ENCODE measurements at places on chromosomes 7 and 10.
A peak's percentile ranks its signal among the peaks of the same experiment; 100 is the strongest.

DNA sequence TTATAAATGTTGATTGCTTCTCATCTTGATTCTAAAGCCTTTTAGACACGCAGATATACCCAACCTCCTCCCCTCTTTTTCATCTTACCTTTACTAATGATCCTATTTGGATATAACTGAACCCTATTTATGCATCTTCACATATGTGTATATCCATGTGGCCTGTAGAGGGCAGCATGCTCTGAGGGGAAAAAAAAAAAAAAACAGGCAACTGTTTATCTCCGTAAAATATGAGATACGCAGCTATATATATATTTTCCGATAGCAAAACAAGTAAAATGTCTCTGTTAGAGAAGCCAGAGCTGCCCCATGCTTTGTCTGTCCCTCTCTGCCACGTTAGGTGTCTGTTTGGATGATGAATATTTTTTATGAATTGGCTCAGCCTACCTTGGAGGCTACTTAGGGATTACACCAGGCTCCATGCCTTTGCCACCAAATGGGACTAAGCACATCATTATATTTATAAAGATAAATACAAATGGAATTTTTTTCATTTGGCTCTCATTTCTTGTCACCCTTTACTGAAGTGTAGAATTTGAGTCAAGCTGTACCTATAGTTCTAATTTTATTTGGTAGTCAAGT is 174.8 kb upstream of the FZD1 start:
- DNase-seq: no peak

DNA sequence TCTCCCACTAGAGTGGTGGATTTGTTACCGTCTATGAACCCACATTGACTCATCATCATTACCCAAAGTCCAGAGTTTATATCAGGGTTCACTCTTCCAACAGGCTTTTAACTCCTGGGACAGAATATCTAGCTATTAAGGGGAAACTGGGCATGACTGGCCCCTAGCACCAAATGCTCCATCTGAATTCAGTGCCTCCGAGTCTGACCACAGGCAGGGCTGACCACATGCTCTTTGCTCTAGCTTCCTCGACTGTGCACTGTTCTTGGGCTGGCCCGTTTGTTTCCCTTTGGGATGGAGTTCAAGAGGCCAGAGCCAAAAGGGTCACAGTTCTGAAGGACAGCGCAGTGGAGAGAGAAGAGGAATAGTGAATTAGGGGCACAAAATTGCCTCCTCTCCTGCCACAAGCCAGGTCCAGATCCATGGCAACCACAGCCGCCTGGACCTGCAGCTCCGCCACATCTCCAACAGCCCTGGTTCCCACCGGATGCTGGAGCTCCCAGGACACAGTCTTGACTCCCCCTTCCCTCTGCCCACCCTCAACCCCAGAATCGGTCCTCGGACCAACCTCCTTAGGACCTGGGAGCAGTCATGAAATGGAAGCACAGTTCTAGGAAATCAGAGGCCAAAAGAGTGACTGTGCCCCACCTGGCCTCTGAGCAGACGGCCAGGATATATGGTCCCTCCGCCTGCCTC is 16.2 kb downstream of the CAMK2G start:
- no peak for DNase-seq

DNA sequence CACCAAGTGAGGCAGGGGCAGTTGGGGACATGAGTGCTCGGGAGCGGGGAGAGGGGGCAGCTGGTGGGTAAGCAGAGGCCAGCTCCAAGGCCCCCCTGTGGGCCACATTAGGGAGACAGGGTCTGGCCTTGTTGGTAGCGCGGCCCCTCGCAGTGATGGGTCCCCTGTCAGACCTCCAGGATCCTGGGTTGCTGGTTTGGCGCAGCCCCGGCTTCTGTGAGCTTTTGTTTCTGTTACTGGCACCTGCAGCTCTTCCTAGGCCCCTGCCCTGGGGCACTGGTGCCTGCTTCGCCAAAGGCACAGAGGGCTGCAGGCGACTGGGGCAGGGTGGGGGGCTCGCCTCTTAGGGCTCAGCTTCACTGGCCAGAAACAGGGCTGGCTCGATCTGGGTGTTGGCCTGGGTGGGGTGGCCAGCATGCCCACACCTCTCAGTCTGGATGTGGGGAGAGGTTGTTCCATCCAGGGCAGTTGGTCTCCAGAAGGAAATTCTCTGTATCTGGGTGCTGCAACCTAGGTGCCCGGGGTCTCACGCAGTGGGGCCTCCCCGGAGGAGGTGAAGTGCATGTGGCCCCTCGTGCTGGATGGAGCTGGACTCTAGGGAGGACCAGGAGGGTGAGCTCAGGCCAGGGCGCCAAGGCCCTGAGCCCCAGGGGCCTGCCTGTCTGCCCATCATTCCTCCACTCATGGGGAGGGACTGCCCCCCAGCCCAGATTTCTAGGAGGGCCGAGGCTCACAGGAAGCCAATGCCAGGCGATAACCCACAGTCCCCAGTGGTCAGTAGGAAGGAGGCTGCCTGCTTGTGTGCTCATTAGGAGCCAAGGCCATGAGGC is 138.6 kb downstream of the LHPP start:
- DNase-seq: no peak

DNA sequence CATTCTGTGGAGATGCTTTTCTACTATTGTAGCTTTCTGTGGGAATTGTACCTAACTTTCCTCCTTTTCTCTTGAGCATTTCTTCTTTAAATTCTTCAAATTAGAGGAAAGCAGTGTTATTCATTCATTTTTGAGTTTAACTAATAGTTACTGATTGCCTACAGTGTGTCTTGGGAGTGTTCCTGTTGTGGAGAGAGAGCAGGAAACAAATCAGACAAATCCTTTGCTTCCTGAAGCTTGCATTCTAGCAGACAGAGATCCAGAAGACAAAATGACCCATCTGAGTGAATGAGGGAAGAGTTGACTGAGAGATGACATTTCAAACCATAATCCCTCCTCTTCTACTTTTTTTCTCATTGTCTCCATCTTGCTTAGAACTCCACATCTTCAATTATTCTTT is 170.4 kb downstream of the SUGCT start:
- DNase-seq: no peak

- no peak for DNase-seq
Measured at GRCh38 chr10:132878730-132879407, 63.5 kb downstream of the CFAP46 start.

- no peak for DNase-seq
Measured at GRCh38 chr7:149081914-149082313, 8.6 kb downstream of the ZNF786 start.

DNA sequence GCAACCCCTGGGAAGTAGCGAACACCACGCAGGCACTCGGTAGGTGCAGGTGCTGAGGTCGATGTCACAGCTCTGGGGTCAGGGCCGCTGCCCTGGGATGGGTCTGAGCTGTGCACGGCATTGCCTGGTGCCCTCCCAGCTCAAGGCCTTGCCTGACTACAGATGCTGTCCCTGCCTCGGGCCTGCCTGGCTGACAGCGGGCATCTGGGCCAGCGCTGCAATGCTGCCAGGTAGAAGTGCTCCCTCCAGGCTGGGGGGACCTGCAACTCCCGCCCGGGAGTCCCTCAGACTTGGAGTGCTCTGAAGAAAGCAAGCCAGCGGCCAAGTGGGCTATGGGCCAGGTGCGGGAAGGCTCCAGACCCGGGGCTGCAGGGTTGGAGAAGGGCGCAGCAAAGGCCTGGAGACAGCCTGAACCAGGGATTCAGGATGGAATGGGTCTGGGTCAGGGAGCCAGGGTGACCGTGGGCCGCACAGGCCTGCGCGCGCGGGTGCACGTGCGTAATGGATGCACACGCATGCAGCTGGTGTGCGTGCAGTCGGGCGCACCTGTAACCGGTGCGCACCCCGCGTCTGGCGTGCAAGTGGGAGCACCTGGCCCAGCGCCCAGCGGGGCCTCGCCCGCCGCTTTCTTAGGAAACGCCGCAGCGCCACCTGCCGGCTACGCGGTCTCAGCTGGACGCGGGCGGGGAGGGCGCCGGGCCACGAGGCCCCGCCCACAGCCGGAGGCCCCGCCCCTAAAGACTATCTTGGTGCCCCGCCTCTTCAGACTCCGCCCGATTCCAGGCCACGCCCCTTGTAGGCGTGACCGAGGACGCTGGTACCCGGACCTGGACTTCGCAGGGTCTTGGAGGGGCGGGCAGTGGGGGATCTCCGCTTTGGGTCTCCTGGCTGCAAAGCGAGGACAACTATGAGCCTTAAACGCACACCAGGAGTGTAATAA is 46.7 kb downstream of the MICALL2 start:
- DNase-seq: peak; percentile 80

- DNase-seq: no peak
Measured at GRCh38 chr7:148266795-148267194, 323.8 kb upstream of the C7orf33 start.

DNA sequence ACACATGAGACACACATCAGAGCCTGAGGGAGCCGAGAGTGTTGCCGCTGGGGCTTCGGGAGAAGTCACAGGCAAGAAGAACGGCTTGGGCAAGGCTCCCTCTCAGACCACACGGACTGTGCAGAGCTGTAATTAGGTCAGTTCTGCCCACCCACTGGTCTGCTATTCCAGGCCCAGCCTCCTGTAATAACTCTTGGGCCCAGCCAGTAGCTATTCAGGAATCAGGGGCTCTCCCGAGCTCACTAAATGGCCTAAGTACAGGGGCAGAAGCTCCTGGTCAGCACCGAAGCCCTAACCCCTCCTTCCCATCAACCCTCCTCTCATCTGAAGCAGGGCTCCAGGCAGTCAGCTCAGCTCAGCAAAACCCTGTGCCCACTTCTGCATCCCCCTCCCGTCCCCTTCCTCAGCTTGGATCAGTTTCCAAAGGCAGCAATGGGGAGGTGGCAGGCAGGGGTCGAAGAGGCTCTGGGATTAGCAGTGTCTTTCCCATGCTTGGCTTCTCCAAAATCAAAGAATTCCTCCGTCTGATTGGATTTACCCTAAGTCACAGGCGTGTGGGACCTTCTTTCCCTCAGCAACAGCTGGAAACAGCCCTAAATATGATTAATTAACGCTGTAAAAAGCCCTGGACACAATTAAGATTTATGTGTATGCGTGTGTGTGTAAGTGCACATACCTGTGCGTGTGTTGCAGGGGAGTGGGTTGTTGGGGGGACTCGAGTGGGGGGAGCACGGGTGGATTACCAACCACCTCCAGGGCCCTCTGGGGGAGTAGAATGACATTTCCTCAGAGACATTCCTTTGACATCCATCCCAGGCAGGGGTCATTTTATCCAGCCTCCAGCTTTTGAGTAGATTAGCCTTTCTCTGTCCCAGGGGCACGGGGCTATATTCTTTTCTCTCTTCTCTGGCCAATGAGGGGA is 48.4 kb upstream of the BTRC start:
- no peak for DNase-seq

- no peak for DNase-seq
Measured at GRCh38 chr10:99673492-99673891, 14.2 kb downstream of the ENTPD7 start.

- DNase-seq: no peak
Measured at GRCh38 chr10:114922003-114922402, 16.0 kb upstream of the TRUB1 start.

DNA sequence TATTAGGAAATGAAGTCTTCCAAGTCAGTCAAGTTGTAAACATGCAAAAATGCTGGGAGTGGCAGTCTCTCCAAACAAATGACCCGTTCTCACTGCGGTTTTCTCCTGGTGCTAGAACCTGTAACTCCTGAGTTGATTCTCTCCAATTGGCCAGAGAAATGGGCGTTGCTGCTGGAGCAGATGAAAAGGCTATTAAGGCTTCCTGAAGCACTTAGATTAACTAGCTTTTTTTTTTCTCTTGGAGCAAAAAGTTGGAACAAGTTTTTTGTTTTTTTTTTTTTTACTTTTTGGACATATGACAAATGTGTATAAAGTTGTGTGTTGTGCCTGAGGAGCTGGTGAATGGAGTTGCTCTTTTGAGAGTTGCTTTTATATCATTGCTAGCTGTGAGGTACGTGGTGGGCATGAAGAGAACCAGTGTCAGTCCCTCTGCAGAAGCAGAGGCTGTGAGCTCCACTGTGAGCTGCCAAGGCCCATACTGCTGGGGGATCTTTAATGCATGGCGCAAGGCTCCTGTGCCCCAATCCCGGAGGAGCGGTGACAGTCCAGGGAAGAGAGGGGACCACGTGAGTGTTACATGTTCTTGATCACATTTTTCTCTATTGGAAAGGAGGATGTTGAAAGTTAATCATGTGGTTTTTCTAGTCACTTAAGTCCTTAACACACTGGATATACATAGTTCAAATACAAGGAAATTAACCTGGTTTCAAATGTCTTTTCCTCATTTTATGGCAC is 393.6 kb upstream of the GALNT17 start:
- no peak for DNase-seq

DNA sequence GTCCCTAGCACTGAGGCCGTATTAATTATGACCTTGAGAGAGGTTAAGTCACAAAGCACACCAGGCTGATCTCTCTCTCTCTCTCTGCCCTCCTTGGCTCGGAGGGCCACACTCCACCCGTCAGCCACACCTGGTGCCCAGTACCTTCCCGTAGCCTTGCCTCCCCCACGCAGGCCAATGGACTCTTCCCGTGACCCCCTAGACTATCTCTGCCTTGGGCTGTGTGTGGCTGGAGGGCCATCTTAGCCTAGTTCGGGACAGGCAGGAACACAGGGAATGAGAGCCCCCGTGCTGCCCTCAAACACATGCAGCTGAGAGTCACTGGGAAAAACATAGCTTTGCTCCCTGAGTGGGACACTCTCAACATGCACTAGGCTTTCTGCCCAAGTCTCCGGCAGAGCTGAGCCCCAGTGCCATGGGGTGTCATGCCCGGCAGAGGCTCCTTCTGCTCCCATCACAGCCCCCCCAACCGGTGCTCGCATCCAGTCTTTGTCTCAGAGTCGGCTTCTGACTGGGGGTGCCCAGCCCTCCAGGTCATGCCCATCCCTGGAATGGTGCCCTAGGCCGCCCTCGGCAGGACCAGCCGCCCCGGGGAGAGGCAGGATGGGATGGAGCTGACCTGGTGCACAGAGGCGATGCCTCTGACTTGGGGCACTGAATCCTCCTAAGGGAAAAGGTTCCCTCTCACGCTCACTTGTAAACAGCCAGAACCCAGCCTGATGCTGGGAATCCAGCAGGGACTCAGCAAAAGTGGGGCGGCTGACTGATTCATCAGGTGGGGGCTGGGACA is 63.0 kb downstream of the TCERG1L start:
- no peak for DNase-seq

DNA sequence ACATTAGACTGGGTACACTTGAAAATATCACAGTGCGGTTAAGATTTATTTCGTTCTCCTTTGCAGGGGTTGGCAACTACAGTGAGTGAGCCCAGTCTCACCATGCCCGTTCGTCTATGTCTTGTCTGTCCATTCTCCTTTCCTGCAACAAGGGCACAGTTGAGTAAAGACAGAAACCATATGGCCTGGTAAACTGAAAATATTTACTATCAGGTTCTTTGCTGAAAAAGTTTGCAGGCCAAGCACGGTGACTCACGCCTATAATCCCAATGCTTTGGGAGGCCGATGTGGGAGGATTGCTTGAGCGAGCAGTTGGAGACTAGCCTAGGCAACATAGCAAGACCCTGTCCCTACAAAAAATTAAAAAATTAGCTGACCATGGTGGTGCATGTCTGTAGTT is 11.4 kb upstream of the KCTD7 start:
- no peak for DNase-seq

GRCh38 chr10:89697946-89698345 is 3.4 kb upstream of the KIF20B start:
- DNase-seq: no peak

DNA sequence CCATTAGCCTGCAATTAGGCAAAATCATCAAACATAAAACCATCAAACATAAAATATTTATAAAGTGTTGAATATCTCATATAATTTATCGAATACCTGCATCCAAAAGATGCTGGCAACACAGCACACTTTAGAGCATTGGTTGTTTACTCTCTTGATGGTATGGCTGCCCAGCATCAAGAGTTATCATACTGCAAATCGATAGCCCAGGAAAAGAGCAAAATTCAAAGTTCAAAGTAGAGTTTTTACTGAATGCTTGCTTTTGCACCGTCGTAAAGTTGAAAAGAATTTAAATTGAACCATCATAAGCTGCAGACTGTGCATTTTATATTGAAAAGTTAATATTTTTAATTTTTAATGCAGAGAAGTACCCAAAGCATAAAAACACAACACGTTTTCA is 4.2 kb upstream of the GSTO2 start:
- no peak for DNase-seq

All from stimulated activated naive CD4-positive, alpha-beta T cell treated with Interleukin-2 at 50 U/mL for 16 hours (primary cell).